Stimulated activated CD8-positive, alpha-beta memory T cell treated with anti-CD3 and anti-CD28 coated beads, Interleukin-15, amount 100 ng/mL, for 4 hours (primary cell): ENCODE measurements at places on chromosomes 3 and 15.

DNA sequence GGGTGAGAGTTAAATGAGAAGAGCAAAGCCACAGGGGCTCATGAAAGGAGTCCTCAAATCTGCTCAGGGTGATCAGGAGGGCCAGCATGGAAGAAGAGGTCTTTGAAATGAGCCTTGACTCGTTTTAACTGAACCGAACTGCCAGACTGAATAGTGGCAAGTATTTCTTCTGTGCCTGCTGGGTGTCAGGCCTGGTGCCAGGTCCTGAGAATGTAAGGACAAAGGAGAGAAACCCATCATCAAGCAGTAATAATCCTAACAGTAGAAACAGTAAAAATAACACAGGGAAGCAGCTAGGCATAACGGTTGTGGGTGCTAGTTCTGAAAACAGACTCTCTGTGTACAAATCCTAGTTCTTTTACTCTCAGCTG, 40.4 kb upstream of the SMAD3 start:
- no peak for DNase-seq

GRCh38 chr3:120093119-120093910, 932 bp downstream of the GSK3B start:
- DNase-seq, result no peak

- DNase-seq, result no peak
Measured at GRCh38 chr15:97189162-97189780, 771.2 kb upstream of the ARRDC4 start.

DNA sequence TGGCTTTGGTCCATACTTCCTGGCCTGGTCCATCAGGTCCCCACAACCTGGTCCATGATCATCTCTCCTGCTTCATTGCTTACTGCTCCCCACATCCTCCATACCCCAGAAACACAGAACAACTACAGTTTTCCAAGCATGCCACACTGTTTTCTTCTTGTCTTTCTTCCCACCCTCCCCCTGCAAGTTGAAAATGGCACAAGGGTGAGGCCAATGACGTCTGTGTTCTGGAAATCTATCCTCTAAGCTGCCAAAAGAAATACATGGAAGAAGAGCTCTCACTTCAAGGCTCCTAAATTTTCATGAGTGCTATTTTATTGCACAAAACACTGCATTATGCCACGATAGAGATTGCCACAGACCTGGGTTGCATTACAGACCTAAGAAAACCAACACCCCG, 404.4 kb downstream of the VPS13C start:
- DNase-seq, result no peak

- DNase-seq, result no peak
Measured at GRCh38 chr3:7574435-7574834, 713.5 kb downstream of the GRM7 start.
